ENCODE measurements at places on chromosomes 7 and 10.
A peak's percentile ranks its signal among the peaks of the same experiment; 100 is the strongest.

- DNase-seq, result peak; percentile 89
Observed at GRCh38 chr10:103554488-103555324, 61.2 kb downstream of the NEURL1 start.

- DNase-seq, result no peak
Observed at GRCh38 chr7:3955751-3956696, 655.0 kb downstream of the SDK1 start.

DNA sequence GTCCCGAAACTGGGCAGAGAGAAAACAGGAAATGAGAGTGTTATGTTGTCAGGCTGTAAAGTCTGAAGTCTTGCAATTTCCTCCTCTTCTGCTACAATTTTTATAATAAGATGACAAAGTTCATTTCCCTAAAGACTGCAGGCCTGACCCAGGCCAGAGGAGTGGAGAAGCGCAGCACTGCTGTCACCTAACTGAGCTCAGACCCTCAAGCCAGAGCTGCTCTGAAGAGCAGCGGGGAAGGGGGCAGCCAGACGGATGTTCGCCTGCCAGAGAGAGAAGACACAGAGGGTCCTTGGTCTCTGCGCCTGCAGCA is 12.6 kb upstream of the AOAH start:
- DNase-seq, result no peak

DNA sequence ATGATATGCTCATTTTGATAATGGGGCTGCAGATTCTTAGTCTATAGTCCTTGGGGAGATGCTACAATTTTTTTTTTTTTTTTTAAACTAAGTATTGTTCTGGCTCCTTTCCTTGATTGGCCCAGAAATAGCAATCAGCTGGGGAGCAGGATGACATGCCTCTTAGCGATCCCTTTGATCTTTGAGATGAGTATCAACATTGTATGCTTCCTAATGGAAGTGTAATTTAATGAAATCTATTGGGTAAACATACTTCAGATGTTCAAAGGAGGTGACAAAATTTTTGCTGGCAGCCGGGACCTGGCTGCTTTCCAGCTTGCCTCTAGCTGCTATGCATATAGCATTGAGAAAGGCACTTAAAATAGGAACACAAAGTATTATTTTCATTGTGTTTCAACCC is 43.5 kb downstream of the VTI1A start:
- DNase-seq, result peak; percentile 29

- DNase-seq, result no peak
Observed at GRCh38 chr10:76398043-76398710, 966.8 kb downstream of the LRMDA start.

DNA sequence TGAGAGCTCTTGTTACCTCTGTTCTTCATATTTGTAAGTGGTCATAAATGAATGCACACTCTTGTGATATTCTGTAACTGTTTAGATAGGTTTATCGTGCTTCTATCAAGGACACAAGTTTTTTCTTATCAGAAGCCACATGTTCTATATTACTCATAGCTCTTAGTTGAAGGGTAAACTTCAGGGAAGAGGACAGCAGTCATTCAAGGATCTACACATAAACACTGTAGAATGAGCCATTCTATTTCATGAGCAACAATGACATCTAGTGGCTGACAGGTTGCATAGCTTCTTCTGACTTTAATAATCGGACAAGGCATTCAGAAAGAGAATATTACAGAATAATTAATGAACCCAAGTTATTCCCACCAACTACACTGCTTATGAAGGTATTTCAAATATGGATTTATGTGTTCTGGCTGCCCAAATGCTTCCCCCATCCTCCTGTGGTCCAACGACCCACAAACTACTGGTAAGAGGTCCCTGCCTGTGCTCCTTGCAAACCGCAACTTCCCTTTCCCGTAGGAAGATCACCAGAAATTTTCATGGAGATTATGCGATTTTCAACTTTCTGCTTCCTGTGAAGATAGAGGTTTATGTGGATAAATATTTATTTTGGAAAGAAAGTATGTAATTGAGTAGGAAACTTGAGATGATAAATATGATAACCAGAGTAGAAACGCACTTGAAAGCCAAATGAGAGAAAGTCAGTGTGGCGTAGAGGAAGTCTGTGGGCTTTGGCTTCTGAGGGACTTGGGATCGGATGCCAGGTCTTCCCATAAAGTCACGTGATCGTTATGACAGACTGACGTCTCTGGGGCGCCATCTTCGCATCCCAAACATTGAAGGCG is 16.8 kb upstream of the ABCB5 start:
- DNase-seq, result peak; percentile 89

DNA sequence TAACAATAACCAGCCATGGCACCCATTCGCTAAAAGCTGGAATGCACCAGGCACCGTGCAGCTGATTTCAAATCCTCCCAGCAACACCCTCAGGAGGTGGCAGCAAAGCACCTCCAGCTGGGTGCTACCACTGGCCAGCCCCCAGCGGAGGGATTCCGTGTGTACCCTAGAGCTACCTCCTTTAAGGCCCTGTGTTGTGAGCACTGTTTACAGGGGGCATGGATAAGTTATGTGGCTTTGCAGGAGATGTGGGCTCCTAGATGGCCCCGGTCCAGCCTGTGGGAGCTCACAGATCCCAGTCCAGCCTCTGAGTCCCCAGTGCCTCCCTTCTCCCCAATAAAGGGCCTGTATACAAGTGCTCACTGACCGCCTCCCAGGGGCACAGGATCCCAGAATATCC is 27.1 kb downstream of the TNRC18 start:
- no peak for DNase-seq

DNA sequence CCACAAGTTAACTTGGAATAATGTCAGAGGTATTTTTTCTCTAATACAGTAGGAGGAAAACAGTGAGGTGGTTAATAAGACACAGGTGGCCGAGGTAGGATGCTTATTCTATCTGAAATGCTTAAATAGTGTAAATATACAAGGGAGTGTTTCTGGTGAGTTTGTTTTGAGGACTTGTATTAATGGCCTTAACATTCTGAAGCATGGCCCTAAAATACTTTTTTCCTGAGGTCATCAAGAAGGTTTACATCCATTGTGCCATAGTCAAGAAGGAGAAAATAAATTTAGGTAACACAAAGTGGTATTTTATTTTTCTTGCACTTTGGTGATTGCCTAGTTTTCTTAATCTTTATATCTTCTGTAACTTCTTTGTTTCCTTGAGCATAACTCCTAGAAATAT is 18.8 kb downstream of the GNAI1 start:
- DNase-seq, result no peak

DNA sequence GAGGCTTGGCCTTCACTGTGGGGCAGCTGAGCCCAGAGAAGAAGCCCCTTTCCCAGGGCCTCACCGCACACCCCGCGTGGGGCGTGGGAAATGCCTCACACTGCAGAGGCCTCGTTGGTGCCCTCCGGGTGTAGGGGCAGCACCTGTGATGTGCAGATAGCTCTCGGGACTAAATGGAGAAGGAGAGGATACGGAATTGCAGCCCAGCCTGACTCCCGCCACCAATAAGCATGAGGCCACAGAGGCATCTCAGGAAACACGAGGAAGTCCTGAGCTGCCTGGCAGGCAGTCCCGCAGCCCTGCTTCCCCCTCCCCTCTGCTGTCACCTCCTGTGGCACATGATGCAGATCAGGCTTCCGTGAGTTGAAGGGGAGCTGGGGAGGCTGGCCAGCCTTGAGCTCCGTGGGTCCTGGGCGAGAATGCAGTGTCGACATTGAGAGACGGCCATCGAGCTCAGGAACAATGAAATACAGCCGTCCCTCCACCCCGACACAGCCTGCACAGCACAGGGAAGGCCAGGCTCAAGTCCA is 59.6 kb upstream of the PPP2R2D start:
- no peak for DNase-seq

GRCh38 chr7:108568801-108569380 is 615 bp downstream of the THAP5 start:
- DNase-seq, result no peak

GRCh38 chr7:114519240-114519639 is 104.6 kb downstream of the FOXP2 start:
- peak; percentile 66 for DNase-seq

DNA sequence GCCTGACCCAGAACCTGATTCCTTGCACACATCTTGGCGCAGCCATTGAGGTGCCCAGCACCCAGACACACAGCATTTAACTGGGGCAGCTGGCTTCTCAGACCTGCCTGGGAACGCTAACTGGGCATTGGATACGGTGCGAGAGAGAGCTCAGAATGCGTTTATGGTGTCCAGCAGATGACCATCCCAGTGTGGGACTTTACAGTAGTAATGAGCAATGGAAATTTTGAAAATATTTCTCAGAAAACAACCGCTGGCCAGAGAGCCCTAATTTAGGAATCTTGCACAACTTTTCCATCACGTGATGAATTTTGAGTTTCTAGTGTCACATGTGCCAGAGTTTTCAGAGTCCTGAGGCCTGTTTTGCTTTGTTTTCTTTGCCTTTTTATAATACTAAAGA is 78.2 kb upstream of the SEC61G start:
- no peak for DNase-seq

- DNase-seq, result no peak
Observed at GRCh38 chr10:21482821-21483220, 42.7 kb downstream of the SKIDA1 start.

DNA sequence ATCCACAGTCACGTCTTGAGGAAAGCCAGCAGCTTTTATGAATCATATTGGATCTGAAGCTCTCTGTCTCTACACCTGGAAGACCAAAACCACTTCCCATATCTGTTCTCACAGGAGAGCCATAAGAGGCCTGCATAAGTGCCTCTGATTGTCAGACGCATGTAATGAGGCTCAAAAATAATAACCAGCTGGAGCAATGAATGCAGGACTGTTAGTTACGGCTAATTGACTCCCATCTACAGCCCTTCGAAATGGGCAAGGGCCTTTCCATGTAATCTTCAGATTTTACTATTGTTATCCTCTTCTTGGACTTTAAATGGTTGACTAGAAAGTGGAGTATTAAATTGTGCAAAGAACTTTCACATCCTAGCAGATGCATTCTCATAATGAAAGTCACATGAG is 4.4 kb upstream of the SEMA3C start:
- DNase-seq, result no peak

DNA sequence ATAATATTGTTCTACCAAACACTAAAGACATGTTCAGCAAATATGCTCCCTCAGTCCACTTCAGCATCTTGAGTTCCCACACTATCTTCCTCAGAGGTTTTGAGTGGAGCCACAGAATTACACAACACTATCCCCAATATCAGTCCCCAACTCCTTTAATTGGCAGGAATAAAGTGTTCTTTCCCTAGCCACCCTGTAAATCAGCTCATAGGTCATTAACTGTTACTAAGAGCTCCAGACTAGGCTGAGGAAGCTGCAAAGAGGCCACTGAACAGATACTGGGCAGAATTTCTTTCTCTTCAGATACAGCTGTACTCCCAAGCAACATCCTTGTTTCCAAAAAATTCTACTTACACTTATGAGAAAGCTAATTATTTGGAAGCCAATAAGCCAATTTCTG is 11.6 kb upstream of the KAT6B start:
- DNase-seq, result no peak

- no peak for DNase-seq
Observed at GRCh38 chr7:130648580-130648979, 20.0 kb downstream of the COPG2 start.

DNA sequence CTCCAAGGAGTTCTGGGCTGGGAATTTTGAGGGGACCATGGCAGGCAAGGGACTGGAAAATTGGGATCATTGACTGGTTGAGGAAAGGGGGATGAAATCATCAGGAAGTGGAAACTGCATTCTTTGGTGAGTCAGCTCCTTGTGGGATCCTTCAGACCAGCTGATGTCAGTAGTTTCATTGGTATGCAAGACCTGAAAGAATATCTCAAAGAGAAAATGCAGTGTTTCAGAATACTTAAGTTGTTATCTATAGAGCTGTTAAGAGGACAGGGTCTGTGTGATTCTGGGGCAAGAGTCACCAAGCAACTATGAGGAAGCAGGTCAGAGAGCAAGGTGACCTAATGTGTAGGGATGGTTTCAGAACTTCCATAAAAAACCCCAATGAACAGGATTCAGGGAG is 595.9 kb upstream of the AUTS2 start:
- DNase-seq, result no peak

- no peak for DNase-seq
Observed at GRCh38 chr7:128146052-128146451, 95.0 kb upstream of the LEP start.

DNA sequence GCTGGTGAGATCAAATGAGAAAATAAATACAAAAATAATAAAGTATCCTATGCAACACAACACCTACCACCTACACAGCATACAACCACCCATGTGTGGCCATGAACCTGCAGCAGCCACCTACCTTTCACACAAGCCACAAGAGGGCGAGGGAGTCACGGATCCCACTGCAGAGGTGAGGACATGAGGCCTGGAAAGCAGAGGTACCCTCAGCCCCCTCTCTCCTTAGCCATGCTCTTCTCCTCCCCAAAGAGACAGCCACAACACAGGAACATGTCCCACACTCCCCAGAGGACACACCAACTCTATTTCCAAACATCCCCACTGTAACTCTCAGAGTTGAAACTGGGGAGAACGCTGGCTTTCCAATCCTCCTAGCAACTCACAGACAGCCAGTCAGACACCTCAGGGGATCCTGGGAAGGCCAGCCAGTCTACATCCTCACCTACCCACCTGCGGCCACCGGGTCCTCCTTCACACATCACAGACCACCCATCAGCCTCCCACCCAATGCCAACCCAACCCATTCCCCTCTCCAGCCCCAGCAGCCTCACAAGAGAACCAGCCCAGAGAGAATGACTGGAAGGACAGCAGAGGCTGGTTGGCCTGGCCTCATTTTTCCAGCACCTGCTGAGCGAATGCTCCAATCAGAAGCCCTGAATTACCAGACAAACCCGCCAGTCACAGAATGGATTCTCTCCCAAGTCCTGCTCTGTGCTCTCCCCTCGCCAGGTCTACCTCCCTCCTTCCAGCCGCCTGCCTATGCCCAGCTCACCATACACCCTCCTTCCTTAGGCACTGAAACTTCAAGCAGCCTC is 18.4 kb downstream of the DLG5 start:
- DNase-seq, result no peak

- no peak for DNase-seq
Observed at GRCh38 chr7:83996879-83997278, 197.7 kb downstream of the SEMA3A start.

DNA sequence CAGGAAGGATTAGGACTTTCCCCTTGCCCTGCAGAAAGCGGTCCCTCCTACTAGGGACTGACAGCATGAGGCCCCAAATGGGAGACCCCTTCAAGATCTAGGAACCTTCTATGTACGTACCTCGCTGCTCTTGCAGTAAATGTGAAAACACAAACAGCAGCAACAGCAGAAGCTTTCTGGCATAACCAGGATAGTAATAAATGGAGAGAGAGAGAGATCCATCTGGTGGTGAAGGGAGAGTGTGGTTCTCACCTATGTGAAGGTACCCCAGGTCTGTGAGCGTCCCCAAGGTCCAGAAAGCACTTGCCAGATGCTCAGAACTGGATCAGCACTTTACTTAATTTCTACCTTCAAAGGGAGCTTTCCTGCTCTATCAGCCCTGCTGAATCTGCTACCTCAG is 592.7 kb downstream of the PARD3 start:
- DNase-seq, result no peak

GRCh38 chr7:37039131-37039749 is 314.9 kb upstream of the AOAH start:
- no peak for DNase-seq

DNA sequence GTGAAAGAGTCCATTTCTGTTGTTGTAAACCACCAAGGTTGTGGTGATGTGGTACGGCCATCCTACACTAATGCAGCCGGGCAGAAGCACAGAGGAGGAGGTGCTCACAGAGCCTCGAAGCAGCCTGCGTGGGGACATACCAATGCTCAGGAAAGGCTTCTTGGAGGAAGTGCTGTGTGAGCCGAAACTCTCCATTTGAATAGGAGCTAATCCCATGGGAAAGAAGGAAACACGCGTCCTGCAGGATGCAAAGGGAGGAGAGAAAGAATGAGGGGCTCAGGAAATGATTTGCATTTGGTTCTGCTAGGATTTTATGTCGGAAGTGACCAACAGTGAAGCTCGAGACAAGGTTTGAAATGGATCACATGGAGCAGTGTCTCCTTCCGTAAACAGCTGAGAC is 477.9 kb upstream of the ANKRD30A start:
- no peak for DNase-seq

Measured in brain (organoid and tissue), 16 donors.